ENCODE measurements at places on chromosomes 2 and 18.

DNA sequence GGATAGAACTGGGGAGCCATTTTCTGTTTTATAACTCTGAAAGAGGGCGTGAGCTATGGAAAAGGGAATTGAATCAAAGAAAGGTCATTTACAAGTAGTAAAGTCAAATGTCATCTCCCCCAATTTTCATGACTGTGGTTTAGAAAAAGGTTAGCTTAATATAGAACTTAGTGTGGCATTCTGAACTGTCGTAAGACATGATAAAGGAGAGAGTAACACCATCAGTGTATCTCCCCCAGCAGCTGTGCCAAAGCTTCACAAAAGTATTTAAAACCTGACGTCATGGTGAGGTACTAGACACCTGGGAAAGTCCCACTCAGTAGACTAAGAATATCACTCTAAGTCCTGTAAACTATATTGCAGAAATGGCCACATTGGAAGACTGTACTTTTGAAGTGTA is 5.8 kb upstream of the IKZF2 start:
- no peak for DNase-seq

DNA sequence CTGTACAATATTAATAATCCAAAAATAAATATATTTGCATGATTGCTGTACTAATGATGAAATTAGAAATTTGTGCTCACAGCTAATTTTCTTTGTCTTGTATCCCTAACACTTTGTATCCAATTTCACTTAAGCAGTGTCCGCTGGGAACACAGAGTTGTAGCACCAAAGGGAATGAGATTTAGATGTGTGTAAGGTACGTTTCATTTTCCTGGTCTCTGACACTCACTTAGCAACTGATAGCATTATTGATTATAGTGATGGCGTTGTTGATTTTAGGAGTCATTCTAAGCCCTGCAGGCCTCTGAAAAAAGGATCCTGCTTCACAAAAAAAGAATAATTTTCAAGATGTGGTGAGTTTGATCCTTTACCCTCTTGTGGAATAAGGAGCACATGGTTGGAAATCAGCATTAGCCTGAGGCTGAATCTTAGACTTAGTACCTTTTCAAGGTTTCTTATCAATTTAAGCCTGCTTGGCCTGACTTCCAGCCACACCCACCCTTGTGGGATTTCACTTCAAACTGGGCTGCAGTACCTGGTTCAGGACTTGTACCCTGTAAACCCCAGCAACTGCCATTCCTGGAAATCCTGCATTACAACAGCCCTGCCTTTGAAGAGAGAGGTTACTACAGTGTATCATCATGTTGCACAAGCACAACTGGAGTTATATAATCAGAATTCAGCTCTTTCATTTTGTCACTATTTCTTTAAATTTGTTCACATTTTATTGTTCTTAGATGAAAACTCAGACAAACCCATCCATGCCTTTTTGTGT is 116.2 kb downstream of the RND3 start:
- no peak for DNase-seq

- DNase-seq = no peak
Observed at GRCh38 chr2:18792684-18793083, 203.3 kb upstream of the NT5C1B start.

GRCh38 chr18:56563568-56563967 is 74.8 kb downstream of the TXNL1 start:
- DNase-seq = peak; percentile 69

- peak; percentile 57 for DNase-seq
Observed at GRCh38 chr2:47043142-47043890, 111.8 kb downstream of the STPG4 start.

DNA sequence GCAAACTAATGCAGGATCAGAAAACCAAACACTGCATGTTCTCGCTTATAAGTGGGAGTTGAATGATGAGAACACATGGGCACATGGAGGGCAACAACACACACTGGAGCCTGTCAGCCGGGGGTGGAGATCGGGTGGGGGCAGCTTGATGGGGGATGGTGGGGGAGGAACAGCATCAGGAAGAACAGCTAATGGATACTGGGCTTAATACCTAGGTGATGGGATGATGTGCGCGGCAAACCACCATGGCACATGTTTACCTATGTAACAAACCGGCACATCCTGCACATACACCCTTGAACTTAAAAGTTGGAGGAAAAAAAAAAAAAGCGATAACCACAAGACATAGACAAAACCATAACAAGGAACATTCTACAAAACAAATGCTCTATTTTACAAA is 10.4 kb downstream of the CHMP3 start:
- no peak for DNase-seq

DNA sequence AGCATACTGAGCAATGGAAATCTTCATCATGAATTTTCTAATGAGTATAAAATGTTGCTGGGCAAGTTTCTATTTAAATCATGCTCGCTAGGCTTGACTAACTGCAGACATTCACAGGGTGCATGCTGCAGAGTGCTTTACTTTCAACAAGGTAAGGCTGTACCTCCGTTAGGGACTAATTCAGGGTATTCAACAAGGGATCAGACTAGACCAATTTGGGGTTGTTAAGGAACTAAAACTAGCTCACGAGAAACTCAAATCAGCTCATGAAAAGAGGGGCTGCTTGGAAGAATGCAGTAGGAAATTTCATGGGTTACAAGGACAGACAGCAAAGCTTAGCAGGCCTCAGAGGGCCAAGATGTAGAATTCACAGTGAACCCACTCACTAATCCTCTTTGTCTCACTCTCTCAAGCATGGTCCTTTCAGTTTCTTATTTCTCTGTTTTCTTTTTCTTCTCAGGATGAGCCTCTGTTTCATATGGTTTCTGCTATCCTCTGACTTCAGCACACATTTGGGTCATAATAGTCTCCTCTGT is 2.2 kb downstream of the MYO3B start:
- no peak for DNase-seq

Measured in SK-N-DZ (cell line).